ENCODE measurements at places on chromosomes 6 and 20.

- DNase-seq = no peak
These were observed 30.4 kb upstream of the PNRC1 start for GRCh38 chr6:89050155-89050554.

DNA sequence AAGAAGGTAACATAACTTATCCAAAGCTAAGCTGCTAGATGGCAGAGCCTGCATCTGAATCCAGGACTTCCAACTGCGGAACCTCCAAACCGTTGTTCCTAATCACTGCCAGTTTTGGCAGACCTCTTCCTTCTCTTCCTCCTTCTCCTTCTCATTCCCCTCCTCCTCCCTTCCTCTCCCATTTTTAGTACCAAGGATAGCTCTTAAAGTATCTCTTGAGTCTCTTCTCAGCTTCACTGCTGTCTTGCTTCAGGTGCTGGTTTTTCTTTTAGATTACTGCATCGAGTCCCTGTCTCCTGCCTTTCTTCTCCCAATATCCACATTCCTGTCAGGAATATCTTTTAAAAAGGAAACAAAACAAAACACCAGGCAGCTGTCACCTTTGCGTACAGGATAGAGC is 77.1 kb downstream of the CDYL start:
- no peak for DNase-seq

GRCh38 chr6:111242452-111242851 is 155.1 kb downstream of the SLC16A10 start:
- DNase-seq = no peak

- DNase-seq = no peak
These were observed 40.8 kb upstream of the MBOAT1 start for GRCh38 chr6:20253021-20253420.

GRCh38 chr20:48584391-48585060 is 243.3 kb downstream of the PREX1 start:
- no peak for DNase-seq

GRCh38 chr6:23435126-23435525 is 690.9 kb upstream of the NRSN1 start:
- DNase-seq = no peak

Measured in stimulated activated naive CD8-positive, alpha-beta T cell treated with anti-CD3 and anti-CD28 coated beads, Interleukin-15, amount 100 ng/mL, for 72 hours (primary cell).